HT1080 (cell line): ENCODE measurements at places on chromosomes 5 and 9. TPM values are rescaled to one million over a fixed set of nuclear protein-coding genes. Genes with fewer than 3 reads are reported as not detected.
A peak's percentile ranks its signal among the peaks of the same experiment; 100 is the strongest.

- DNase-seq, result peak; percentile 34
These were observed 296.1 kb upstream of the MPDZ start for GRCh38 chr9:13575558-13575957.

DNA sequence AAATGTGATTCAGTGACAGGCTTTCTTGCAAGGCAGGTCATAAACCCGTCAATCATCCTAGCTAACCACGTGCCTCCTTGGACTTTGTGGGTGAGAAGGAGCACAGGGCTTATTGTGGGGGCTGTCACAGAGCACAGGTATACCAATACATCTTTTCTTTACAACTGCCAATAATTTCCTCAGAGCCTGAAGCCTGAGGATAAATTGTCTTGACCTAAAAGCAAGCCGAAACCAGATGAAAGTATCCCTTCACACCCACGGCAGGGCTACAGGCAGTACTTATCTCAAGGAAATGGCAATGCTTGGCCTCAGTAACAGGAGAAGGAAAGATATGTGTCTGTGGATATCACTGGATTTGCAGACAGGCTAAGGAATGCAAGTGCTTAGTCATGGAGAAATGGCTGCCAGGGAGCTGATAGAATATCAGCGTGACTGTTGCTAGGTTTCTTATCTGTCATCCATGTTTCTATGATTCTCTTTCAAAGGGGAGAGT, 90.3 kb upstream of the ZNF366 start:
- DNase-seq, result peak; percentile 42

- no peak for DNase-seq
These were observed 377.7 kb upstream of the IRX1 start for GRCh38 chr5:3217771-3218495.

- peak; percentile 99 for DNase-seq
These were observed 30.5 kb upstream of the ZSWIM6 start for GRCh38 chr5:61301341-61302199.

DNA sequence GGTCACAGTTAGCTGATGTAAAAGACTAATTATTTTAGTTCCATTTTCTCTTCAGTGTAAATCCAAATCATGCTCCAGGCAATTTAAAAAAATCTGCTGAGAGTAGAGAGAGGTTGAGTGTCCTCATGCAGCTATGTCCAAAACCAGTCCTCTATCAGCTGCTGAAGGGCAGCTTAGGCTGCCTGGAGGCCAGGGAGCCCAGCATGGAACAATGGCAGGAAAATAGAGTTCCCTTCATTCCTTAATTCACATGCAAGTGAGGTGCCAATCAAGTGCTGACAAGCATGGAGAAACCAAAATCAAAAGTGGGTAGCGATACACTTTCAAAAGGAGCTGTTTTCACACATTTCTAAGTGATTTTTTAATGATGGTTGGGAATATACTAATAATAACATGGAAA, 78.3 kb upstream of the POU5F2 start:
- DNase-seq, result no peak

DNA sequence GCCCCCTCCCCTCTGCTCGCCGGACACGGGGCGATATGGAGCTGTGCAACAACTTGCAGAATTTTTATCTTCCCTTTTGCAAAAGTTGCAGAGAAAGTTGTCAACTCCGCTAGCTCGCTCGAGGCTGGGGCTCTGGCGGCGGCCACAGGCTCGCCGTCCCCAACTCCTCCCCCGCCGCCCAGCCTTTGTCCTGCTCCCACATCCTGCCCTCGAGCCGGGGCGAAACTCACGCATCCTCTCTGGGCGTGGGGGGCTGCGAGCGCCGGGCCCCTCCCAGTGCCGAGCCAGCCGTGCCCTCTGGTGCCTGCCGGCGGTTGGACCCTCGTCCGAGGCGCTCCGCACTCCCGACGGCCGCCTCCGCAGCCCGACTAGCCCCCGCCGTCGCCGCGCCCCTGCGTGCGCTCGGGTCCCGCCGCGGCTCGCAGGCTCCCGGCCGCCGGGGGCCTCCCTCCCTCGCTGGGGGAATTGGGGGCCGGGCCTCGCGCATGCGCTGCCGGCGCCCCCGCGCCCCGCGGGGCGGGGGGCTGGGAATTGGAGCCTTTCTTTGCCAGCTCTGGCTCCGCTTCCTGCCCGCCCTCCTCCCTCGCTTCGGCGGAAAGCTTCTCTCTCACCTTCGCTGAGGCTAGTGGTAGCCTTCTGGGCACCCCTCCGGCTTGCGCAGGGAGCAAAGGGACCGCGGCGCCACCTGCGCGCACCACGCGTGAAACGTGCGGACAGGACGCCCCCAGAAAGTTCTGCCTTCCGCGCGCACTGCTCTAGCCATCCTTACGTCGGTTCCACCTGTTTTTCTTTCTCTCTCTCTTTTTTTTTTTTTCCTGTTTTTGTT, at the start of gene CCNJL:
CCNJL (minus strand) TSS at position 431 of the 826 bp plus-strand sequence. CDS start 641 bp downstream, outside the sequence.
- peak; percentile 84 for DNase-seq

GRCh38 chr5:1324301-1324700, 20.6 kb downstream of the CLPTM1L start:
- no peak for DNase-seq

DNA sequence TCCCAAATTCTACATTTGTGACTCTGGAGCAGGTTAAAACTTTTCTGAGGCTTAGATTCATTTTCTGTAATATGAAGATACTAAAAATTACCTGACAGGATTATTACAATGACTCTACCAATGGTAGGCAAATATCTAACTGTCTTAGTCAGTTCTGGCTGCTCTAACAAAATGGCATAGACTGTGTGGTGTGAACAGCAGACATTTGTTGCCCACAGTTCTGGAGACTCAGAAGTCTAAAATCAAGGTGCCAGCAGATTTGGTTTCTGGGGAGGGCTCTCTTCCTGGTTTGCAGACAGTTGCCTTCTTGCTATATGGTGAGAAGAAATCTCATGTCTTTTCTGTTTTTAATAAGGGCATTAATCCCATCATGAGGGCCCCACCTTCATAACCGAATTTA, 245.1 kb downstream of the MAST4 start:
- DNase-seq, result no peak

DNA sequence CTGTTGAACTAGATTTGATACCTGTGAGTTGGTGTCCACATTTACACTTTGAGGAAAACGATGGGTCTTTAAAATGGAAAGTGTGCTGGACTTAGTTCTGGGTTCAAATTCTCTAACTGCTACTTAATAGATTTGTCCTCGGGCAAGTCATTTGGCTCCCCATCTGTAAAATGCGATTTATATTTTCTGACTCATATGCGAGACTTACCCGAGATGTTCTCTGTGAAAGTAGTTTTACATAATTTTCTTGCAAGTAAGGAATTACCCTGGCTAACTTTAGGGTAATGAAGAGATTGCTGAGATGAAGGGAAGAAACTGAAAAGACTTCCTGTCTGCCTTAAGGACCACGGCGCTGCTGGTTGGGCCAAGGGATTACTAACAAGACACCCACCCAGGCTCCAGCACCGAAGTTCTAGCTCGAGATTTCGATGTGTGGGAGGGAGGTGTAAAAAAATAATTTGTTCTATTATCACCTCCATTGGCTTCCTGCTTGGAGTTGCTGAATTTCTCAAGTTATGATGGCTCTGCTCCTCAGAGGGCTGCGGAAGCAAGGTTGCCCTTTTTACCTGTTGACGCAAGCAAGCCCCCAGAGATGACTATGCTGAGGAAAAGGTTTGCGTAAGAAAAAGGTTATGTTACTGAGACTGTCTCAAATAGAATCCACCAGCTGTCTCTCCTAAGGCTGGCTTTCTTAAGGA, 24.1 kb downstream of the PCSK1 start:
- no peak for DNase-seq

DNA sequence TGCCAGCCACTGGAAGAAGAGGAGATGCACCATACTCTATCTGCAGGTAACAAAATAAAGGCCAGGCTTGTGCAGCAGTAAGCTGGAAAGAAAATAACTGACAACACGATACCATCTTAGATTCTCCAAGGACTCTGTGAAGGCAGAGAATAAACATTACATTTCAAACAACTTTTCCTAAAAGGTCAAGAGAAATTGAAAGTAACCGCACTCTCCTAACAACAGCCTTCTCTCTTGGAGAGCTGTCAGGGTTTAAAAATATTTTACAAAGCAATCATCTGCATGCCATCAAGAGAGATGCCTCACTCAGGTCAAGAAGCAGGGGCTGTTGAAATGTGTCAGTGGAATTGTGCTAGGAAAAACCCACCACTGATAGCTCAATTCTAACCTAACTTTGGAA, 13.5 kb upstream of the TTLL11 start:
- DNase-seq, result no peak

The HINT2 gene
- total RNA-seq, result 72.7 and 81.8 TPM in 2 replicates

The FCN2 gene
- not detected in 2 replicates for total RNA-seq

The TMEM174 gene
- not detected in 2 replicates for total RNA-seq

The SH3PXD2B gene
- 5.3 and 6.4 TPM in 2 replicates for total RNA-seq

The IL13 gene
- total RNA-seq, result not detected in 2 replicates

The SPARC gene
- 955 and 1,238 TPM in 2 replicates for total RNA-seq

The FNBP1 gene
- 13.5 and 18.4 TPM in 2 replicates for total RNA-seq

The MARVELD2 gene
- total RNA-seq, result 0.17 and 0.23 TPM in 2 replicates

The CNOT8 gene
- 40.0 and 52.5 TPM in 2 replicates for total RNA-seq

The SLC25A2 gene
- not detected in 2 replicates for total RNA-seq

The ZNF883 gene
- total RNA-seq, result 4.7 and 5.7 TPM in 2 replicates

The F2RL2 gene
- 2.8 and 4.1 TPM in 2 replicates for total RNA-seq
